ENCODE measurements at places on chromosomes 5 and 9. TPM values are rescaled to one million over a fixed set of nuclear protein-coding genes. Genes with fewer than 3 reads are reported as not detected.

Gene EXD3
- total RNA-seq = 12.6 TPM

- DNase-seq = no peak
These were observed 280.0 kb upstream of the ANKRD55 start for GRCh38 chr5:56513141-56513540.

GRCh38 chr5:72555871-72556270, 48.7 kb upstream of the ZNF366 start:
- DNase-seq = no peak

Gene PCDHGB2
- total RNA-seq = 6.1 TPM

Gene NTNG2
- 16.3 TPM for total RNA-seq

- DNase-seq = no peak
These were observed 131.0 kb upstream of the VCAN start for GRCh38 chr5:83340511-83340918.

Gene PCDHB16
- total RNA-seq = 5.3 TPM

DNA sequence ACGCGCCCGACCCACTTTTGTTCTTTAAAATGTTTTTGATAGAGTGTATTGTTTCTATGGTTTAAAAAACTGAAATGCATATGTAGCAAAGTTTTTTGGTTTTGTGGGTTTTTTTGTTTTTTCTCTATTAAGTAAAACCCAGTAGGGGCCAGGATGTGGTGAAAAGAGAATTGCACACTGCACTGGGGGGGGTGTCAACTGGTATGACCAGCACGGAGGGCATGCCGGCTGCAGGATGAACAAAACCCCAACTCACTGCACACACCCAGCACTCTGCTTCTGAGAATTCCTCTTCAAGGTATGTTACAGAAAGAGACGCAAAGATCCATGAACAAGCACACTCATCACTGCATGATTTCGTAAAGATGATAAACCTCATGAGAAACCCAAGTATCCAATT, 75.0 kb downstream of the STK10 start:
- DNase-seq = no peak

Measured in frontal cortex (tissue), 4 donors.